A673 (cell line): ENCODE measurements at places on chromosomes 6 and 20. TPM values are rescaled to one million over a fixed set of nuclear protein-coding genes. Genes with fewer than 3 reads are reported as not detected.
A peak's percentile ranks its signal among the peaks of the same experiment; 100 is the strongest.

The SLC4A11 gene
- 1.1 and 1.5 TPM in 2 replicates for total RNA-seq

GRCh38 chr20:40757087-40757486 is 68.1 kb upstream of the MAFB start:
- H3K27me3 ChIP-seq: peaks cover 4% of the 10 kb centered on the region
- H3K36me3 ChIP-seq: no peaks in the 10 kb centered on the region
- H3K4me3 ChIP-seq: no peak overlapping the region
- DNase-seq: no peak

GRCh38 chr20:32458837-32459220 is 100.7 kb downstream of the ASXL1 start:
- H3K4me1 ChIP-seq: no peaks in the 10 kb centered on the region
- H3K36me3 ChIP-seq: no peaks in the 10 kb centered on the region
- H3K27ac ChIP-seq: no peak overlapping the region
- no peaks in the 10 kb centered on the region for H3K27me3 ChIP-seq
- no peak overlapping the region for H3K4me3 ChIP-seq

GRCh38 chr6:84137989-84138575 is 89.4 kb downstream of the CEP162 start:
- DNase-seq: no peak
- H3K27ac ChIP-seq: peak overlapping the region; percentile 30
- no peaks in the 10 kb centered on the region for H3K27me3 ChIP-seq
- peaks cover 4% of the 10 kb centered on the region for H3K36me3 ChIP-seq
- peaks cover 17% of the 10 kb centered on the region for H3K4me1 ChIP-seq

- DNase-seq: no peak
- H3K27me3 ChIP-seq: no peaks in the 10 kb centered on the region
- H3K4me3 ChIP-seq: no peak overlapping the region
- H3K36me3 ChIP-seq: peaks cover 86% of the 10 kb centered on the region
Observed at GRCh38 chr6:83167726-83168278, 25.3 kb downstream of the PGM3 start.

- H3K27ac ChIP-seq: no peak overlapping the region
- no peaks in the 10 kb centered on the region for H3K4me1 ChIP-seq
- no peak for DNase-seq
- H3K27me3 ChIP-seq: no peaks in the 10 kb centered on the region
Observed at GRCh38 chr6:69122407-69122773, 487.3 kb downstream of the ADGRB3 start.

GRCh38 chr20:1414982-1415381 is 22.1 kb upstream of the FKBP1A start:
- DNase-seq: no peak
- H3K4me1 ChIP-seq: no peaks in the 10 kb centered on the region
- no peak overlapping the region for H3K27ac ChIP-seq
- H3K4me3 ChIP-seq: no peak overlapping the region
- H3K36me3 ChIP-seq: no peaks in the 10 kb centered on the region
- peaks cover 14% of the 10 kb centered on the region for H3K27me3 ChIP-seq

- no peak overlapping the region for H3K4me3 ChIP-seq
- DNase-seq: no peak
- no peaks in the 10 kb centered on the region for H3K4me1 ChIP-seq
- H3K36me3 ChIP-seq: no peaks in the 10 kb centered on the region
- H3K27me3 ChIP-seq: no peaks in the 10 kb centered on the region
Observed at GRCh38 chr6:169923468-169924464, 172.3 kb downstream of the ERMARD start.

- no peaks in the 10 kb centered on the region for H3K36me3 ChIP-seq
- no peaks in the 10 kb centered on the region for H3K27me3 ChIP-seq
- no peak overlapping the region for H3K4me3 ChIP-seq
Observed at GRCh38 chr6:17957086-17957485, 30.3 kb downstream of the KIF13A start.
